ENCODE measurements at places on chromosomes 2 and 18.

- no peak for DNase-seq
These were observed 3.5 kb downstream of the MAPK4 start for GRCh38 chr18:50563376-50563775.

DNA sequence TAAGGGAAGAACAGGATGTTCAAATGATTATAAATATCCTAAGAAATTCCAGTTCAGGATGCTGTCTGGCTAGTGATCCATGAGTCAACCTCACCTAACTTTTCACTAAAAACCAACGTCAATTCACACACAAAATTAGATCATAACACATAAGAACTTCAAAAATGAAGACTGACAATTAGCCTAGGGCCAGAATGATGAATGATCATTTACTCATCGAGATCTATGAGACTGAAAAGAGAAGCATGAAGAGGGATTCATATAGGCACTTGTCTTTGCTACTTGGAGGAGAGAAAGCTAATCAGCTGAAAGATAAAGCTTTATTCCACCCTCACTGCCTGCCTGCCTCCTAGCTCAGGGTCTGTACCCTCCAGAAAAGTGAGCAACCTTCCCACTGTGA lies 29.8 kb downstream of the ADD2 start:
- DNase-seq, result no peak

- DNase-seq, result no peak
These were observed 84.8 kb upstream of the GPC1 start for GRCh38 chr2:240350696-240351087.

- no peak for DNase-seq
These were observed 17.0 kb downstream of the STK39 start for GRCh38 chr2:168230389-168230788.

GRCh38 chr2:128568106-128568505 lies 249.4 kb upstream of the HS6ST1 start:
- DNase-seq, result no peak

GRCh38 chr2:19102696-19103423 lies 255.6 kb downstream of the OSR1 start:
- no peak for DNase-seq

GRCh38 chr2:57156231-57156924 lies 890.2 kb upstream of the VRK2 start:
- DNase-seq, result no peak

DNA sequence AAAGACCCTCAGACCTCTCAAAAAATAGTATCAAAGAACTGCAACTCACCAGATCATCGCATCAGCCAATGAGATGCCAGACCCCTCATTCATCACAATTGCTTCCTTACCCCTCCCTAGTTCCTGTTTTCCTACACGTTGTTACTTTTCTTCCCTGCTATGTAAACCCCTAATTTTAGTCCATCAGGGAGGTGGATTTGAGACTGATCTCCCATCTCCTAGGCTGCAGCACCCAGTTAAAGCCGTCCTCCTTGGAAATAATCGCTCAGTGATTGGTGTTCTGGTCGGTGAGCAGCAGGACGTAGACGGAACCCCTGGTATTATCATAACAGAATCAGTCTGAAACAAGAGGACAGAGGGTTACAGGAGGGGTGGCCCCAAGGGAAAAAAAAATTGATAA lies 44.0 kb upstream of the MAP4K4 start:
- DNase-seq, result no peak

DNA sequence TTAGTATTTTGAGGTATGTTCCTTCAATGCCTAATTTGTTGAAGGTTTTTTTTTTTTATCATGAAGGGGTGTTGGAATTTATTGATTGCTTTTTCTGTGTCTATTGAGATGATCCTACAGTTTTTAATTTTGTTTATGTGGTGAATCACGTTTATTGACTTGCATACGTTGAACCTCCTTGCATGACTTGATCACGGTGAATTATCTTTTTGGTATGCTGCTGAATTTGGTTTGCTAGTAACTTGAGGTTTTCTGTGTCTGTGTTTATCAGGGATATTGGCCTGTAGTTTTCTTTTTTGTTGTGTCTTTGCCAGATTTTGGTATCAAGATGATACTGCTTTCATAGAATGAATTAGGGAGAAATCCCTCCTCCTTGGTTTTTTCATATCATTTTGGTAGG lies 23.9 kb downstream of the CLIP4 start:
- no peak for DNase-seq

GRCh38 chr18:58882686-58883085 lies 18.0 kb downstream of the ZNF532 start:
- DNase-seq, result no peak

- DNase-seq, result no peak
These were observed 62.7 kb upstream of the KIF5C start for GRCh38 chr2:148812306-148812705.

DNA sequence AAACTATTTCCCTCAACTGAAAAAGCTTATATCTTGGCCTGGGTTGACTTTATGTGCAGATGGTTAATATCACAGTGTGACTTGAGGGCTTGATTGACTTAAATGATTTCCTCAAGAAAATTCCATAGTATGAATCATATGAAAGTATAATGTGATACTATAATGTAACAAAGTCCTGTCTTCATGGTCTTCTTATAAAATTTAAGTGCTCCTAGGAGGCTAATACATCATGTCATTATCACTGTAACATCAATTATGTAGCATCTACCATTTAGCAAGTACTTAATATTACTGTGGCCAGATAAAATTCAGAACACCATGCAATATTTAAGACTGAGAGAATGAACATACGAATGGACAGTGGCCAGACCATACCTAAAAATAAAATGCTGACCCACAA lies 276.1 kb downstream of the RIT2 start:
- no peak for DNase-seq

- DNase-seq, result no peak
These were observed 7.4 kb downstream of the THNSL2 start for GRCh38 chr2:88177556-88177955.

DNA sequence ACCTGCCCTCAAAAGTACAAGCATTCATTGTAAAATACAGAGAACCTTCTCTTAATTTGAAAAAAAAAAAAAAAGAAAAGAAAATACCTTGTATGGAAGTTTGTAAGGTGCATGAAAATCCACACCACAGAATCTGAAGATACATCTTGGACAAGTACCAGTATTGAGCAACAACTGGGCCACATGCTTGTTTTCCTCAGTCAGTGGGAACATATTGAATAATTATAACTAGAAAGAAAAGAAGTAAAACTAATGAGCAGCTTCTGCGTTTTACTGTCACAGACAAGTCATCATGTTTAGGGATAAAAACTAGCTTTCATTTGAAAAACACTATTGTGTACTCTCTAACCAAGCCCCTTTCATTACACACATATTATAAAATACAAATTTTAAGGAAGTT lies 5.8 kb upstream of the PEX13 start:
- no peak for DNase-seq

GRCh38 chr2:239532859-239533258 lies 132.0 kb upstream of the HDAC4 start:
- no peak for DNase-seq

- no peak for DNase-seq
These were observed 30.0 kb downstream of the ADCYAP1 start for GRCh38 chr18:934518-935133.

DNA sequence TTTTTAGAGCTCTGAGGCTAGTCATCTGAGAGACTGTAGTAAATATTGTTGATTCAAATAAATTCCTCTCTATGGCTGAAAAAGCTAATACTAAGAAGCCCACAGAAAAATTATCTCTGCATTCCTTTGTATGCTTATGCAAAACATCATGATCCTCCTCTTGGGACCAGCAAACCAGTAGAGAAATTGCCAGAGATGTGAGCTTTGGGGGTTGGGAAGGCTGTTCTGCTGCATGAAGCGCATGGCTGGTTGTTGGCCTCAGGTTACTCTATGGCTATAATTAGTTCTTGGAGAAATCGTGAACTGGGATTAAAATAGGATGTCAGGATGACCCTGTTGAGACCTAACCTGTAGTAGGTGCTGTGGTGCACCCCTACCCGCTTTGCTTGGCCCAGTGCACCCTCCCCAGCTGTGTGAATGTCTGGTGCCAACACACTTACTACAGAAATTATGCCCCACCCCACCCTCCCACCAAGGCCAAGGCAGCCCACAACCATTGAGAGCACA lies 35.5 kb upstream of the C1D start:
- no peak for DNase-seq

DNA sequence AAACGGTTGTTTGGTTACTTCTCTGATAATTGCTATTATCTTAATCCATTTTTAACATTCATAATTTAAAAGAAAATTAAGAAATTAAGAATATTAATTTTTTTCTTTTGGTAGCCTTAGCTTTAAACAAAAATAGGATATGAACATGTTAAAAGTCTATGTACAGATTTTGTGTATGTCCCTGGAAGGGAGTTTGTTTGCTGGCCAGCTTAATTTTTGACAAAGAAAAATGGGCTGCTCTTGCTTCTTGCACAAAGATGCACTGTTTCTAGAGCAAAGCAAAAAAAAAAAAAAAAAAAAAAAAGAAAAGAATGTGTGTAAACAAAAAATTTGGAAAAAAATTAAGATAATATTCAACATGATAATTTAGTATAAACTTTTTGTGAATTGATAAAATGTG lies 1.3 kb downstream of the RFTN2 start:
- no peak for DNase-seq

GRCh38 chr2:108619925-108620620 lies 85.8 kb downstream of the LIMS1 start:
- no peak for DNase-seq

DNA sequence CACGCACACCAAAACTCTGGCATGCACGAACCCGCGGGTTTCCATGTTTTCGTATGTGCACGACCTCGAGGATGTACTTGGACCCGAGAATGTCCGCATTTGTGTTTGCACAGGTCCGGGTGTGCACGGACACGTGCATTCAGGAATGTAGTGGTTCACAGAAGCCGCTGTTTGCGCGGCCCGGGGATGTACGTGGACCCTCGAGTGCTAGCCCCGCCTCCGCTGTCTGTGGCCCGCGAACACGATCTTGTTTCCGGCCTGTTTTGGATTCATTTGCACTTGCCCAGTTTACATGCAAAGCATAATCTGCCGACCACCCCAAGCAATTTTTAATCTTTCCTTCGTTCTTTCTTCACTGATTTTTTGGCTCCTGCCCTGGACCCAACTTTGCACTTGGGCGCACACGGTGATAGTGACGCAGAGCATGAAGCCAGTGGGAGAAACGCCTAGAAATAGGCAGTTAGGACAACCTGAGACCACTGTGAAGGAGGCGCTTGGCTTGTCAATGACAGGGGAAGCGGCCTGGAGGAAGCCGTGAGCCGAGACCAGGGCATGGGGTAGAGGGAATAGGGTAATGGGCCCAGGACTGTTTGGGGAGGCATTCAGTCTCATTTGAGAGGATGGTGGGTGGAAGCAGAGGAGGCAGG lies 45.4 kb upstream of the PTMA start:
- DNase-seq, result no peak

DNA sequence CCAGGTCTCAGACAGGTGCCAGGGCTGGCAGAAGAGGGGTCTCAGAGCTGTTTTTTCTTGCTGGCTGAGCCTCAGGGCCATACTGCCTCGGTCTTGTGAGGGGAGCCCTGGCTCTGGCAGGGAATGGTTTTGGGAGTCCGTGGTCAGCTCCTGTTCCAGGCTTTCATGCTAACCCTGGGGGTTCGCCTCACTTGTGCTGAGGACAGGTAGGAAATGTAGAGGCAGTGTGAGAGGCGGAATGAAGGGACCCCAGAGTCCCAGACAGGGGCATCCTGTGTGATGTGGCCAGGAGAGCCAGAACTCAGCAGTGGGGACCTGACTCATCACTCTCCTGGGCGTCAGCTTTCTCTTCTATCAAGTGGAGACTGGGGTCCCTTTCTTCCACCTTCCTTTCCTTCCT lies 5.7 kb upstream of the CELF4 start:
- DNase-seq, result no peak

- DNase-seq, result no peak
These were observed 37.0 kb downstream of the PIK3C3 start for GRCh38 chr18:41992066-41992465.

DNA sequence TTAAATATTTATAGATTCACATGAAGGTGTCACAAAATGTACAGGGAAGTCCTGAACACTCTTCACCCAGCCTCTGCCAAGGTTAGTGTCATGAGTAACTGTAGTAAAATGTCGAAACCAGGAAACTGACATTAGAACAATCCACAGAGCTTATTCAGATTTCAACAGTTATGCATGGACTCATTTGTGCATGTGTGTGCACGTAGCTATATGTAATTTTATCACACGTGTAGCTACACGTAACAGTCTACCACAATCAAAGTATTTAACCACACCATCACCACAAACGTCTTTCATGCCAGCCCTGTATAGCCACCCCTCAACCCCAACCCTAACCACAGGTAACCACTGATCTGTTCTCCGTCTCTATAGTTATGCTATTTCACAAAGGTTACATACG lies 211.7 kb upstream of the REV1 start:
- no peak for DNase-seq

DNA sequence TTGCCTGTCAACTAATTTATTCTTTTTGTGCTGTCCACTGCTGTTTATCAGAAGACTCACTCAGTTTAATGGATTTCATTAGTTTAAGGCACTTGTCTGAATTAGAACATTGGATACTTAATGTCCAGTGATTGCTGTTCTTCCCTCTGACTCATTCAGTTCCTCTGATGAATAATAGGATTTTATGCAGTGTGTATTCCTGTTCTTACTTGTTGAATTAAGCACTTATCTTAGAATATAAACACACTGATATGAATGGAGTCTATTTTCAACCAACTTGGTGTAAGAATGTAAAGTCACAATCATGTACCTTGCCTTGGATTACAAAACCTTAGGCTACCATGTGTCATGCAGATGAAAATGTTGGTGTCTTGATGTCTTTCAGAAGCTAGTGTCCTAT lies 87.0 kb upstream of the PROKR1 start:
- DNase-seq, result no peak

- no peak for DNase-seq
These were observed 91.5 kb downstream of the FHOD3 start for GRCh38 chr18:36389027-36389426.

GRCh38 chr18:23949863-23950262 lies 64.7 kb upstream of the TTC39C start:
- no peak for DNase-seq

DNA sequence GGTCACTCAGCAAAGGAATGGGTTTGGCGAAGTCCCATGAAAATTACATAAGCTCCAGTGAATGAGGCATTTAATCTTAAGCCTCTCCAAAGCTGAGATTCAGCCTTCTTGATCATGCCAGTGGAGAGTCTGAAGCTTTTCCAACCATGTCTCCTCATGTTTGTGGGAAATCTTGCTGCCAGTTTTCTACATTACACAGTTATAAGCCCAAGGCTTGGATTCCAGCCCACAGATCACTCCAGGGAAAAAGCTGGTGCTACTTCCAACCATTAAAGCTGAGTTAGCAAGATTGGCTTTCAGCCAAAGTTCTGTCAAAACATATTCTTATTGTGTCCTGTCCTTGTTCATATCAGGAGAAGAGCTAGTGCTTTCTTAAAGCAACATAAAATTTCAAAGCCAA lies 293.8 kb downstream of the LRRTM4 start:
- no peak for DNase-seq

GRCh38 chr2:110679337-110679707 lies 1.5 kb upstream of the BUB1 start:
- DNase-seq, result no peak

DNA sequence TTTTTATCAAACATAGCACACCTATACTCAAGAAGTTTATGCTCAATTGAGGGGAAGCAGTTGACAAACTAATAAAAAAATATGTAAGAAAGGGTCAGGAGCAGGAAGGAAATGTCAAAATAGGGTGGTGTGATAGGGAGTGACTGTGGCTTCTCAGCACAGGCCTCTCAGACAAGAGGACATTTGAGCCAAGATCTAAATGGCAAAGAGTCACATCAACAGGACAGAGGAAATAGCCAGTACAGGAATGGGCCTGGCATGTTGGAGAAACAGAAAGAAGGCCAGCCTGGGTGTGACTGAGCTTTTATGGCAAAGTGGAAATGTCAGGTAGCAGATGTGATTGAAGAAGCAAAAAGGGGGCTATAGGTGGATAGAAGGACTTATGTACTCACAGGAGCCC lies 117.0 kb downstream of the CCDC148 start:
- DNase-seq, result no peak

Measured in stimulated activated naive CD8-positive, alpha-beta T cell treated with anti-CD3 and anti-CD28 coated beads, Interleukin-15, amount 100 ng/mL, for 72 hours (primary cell).